CD4-positive, alpha-beta T cell treated with Interleukin-6 at 100 ng/mL for 8 hours (primary cell): ENCODE measurements at places on chromosomes 16 and 17.
A peak's percentile ranks its signal among the peaks of the same experiment; 100 is the strongest.

DNA sequence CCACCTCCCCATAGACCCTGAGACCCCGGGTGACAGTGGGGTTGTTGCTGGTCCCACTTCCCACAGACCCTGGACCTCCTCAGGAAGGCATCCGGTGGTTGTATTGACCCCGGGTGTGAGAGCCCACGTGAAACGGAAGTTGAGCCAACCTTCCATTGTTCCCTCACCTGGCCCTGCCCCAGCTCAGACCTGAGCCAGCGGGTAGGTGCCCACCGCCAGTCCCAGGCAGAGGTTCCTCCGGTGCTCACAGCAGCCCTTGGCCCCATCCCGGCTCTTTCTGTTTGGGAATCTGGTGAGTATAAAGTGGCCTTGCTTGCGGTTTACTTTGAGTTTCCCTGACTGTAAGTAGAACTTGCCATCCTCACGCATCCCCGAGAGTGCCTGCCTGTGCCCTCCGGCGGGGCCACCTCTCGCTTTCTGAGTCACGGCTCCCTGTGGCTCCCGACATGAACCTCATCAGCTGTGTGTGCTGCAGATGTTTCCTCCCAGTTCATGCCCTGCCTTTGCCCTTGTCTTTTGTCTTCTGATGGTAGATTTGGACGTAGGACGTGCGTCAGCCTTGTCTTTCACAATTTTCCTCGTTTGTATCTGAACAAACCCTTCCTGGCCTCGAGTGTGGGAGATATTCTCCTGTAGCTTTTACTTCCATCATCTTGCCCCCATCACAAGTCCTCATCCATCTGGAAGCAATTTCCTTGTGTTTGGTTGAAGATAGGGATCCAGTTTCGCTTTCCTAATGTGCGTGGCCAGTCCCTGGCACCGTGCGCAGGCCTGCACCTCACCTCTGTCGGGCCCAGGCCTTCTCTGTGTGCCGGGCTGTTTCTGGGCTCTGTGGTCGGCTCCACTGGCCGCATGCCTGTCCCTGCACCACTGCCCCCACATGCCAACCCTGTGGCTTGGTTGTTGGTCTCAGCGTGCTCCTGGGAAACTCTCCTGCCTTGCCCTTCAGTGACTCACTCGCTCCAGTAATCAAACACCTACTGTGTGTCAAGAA, 76.0 kb downstream of the METRNL start:
- no peak for DNase-seq

DNA sequence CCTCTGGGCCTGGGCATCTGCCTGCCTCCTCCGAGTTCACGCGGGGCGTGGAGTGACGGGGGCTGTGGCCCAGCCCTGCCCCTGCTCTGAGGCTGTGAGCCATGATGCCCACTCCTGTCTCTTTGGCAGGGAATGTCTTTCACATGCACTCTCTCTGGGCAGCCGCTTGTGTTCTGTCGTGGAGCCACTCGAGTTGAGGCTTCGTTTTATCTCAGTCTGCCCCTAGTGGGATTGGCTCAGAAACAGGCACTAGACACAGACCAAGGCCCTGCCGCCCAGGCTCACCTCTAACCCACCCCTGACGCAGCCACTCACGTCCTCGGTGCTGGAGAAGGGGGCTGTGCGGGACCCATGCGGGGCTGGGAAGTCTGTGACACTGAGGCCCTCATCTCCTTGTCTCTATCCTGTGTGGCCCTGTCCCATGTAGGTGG, 67.5 kb upstream of the KCTD5 start:
- no peak for DNase-seq

DNA sequence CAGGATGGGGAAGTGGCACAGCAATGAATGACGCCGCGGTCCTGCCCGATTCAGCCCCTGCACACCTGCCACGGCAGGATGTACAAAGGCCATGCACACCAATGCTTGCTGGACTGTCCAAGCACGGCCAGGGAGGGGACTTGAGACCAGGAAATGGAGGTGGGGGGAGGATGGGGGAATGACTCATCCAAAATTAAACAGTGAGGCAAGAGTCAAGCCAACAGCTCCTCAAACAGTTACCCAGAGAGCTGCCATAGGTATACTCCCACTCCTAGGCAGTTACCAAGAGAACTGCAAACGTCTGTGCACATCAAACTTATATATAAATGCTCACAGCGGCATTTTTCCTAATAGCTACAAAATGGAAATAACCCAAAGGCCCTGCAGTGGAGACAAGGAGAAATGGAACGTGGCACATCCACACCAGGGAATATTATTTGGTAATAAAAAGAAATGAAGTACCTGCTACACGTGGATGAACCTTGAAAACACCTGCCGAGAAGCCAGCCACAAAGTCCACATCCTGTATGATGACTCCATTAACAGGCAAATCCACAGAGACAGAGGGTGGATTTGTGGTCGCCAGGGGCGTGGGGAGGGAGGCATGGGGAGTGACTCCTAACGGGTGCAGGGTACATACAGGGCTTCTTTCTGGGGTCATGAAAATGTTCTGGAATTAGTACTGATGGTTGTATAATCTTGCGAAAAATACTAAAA, 54.1 kb downstream of the VAC14 start:
- no peak for DNase-seq

GRCh38 chr17:47956791-47957590, 692 bp downstream of the PRR15L start:
- DNase-seq, result no peak

DNA sequence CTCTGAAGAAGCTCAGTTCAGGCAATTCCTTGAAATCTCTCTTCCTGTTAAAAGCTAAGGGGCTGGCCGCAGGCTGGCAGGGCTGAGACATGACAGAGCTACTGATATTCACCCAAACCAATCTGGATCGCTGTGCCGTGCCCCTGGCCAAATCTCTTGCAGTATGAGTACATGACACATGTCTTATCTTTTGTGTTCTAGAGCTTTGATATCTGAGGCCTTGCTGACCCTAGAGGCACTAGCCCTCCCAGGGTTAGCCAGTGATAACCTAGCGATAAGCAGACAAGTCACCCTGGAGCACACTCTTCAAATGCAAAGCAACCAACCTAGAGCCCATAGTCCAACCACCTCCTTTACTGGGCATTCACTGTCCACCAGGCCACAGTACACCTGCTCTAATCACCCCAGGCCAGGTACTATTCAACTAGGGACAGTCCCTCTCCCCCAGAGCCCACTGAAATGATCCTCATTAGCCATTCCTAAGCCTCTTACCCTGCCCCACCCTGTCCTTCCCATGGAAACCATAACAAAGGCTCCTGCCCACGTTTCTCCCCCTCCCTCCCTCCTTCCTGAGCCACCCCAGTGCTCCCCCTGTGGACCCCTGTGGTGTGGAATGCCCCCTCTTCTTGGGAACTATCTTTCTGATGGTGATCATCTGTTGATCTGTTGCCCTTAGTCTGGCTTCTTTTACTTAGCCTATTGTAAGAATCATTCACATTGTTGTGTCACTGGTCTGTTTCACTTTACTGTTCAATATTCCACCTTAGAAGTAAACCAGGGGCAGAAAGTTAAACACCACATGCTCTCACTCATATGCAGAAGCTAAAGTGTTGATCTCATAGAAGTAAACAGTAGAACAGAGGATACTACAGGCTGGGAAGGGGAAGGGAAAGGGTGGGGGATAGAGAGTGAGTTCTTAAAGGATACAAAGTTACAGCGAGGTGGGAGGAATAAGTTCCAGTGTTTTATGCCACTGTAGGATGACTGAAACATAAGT, 52.5 kb downstream of the TEKT5 start:
- no peak for DNase-seq

GRCh38 chr17:82831818-82832200, 8.0 kb downstream of the ZNF750 start:
- DNase-seq, result no peak

GRCh38 chr16:715477-716199, 720 bp downstream of the METRN start:
- no peak for DNase-seq

DNA sequence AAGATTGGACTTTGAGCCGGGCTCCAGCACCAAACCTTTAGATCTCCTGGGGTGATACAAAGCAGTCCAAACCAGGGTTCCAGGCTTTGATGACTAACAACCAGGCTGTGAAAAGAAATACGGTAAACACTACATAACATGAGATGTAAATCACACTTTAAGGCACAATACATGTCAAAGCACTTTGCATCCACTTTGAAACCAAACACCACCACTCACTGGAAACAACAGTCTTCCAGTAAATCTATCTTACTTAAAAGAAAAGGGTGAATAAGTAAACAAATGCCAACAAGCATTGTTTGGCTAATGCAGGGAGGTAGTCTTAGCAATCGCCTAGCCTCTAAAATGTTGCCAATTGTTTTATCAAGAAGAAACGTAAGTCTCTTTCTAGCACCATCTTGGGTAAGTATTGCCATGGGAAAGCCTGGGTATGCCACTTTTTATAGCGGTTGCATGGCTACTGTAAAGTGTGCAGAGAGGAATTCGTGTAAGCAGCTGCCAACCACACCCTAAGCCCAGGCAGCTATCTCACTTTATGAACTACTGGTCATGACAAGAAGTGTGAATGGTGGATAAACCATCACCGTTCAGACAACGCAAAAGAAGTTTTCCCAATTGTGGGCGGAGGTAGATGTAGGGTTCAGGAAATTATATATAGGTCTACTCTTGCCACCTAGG, 267.4 kb upstream of the PSMD7 start:
- no peak for DNase-seq

GRCh38 chr16:89423681-89424260, 66.6 kb downstream of the ANKRD11 start:
- DNase-seq, result no peak

DNA sequence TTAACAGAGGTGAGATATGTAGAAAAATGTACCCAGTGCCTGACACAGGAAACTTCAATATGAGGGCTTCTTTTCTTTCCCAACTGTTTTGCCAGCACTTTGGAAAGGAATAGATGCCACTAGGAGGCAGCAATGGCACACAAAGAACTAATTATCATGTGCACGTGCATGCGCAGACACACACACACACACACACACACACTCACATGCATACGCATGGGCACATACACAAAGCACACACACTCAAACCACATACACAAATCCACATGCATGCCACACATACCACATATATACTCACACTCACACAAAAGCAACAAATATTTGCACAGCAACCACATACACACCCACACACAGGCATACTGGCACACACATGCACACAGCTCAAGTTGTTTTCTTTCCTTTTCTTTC, 8.8 kb upstream of the CEP112 start:
- DNase-seq, result peak; percentile 60

DNA sequence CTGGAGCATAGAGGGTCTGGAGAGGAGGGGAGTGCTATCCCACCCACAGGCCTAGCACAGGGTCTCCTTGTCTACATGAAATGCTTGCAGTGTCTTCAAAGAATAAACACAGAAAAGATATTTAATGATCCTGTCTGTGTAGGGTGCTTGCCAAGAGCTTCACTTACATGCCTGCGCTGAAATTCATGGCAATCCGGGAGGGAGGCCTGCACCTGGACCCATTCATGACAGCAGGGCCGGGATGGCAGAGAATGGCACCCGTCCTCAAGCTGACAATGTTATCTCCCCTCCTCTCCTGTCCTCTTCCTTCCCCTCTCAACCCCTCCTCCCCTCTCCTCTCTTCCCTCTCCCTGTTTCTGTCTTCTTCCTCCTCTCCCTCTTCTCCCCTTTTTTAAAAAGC, 2.1 kb downstream of the ADGRG3 start:
- DNase-seq, result no peak

- no peak for DNase-seq
These were observed 34.2 kb downstream of the CRLF3 start for GRCh38 chr17:30790279-30790678.

- no peak for DNase-seq
These were observed 9.6 kb downstream of the C17orf113 start for GRCh38 chr17:42040818-42041217.

GRCh38 chr17:38605411-38605840, 326 bp downstream of the SRCIN1 start:
- no peak for DNase-seq

DNA sequence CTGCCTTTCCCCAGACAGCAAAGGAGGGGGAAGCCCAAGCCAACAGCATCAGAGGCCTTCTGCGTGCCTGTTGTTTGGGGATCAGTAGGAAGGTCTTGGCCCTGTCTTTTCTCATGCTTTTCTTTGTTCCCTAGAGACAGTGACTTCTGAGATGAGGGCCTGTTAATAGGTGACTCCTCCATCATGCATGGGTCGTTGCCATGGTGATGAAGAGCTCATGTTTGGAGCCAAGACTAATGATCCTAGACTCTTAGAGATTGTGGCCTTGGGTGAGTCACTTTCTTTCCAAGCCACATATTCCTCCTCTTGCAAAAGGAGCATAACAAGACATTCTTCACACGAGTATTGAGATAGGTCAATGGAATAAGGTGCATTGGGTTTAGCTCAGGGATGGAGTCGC, 201.1 kb upstream of the ASIC2 start:
- DNase-seq, result no peak

DNA sequence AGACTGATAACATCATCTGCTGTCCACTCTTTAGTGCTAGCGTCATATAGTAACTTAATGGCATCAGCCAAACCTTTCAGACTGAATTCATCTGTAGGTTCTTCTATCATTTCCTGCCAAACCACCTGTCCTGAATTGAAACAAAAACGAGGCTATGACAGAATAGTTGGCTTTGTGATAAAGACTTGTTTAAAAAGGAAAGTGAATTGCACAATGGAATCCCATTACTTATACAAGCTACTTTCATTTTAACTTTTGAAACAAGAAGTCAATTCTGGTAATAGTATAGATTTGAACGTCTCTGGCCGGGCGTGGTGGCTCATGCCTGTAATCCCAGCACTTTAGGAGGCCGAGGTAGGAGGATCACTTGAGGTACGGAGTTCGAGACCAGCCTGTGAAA, 18.2 kb downstream of the LASP1NB start:
- no peak for DNase-seq

- DNase-seq, result peak; percentile 60
These were observed 11.0 kb downstream of the CSF3 start for GRCh38 chr17:40025991-40026815.

DNA sequence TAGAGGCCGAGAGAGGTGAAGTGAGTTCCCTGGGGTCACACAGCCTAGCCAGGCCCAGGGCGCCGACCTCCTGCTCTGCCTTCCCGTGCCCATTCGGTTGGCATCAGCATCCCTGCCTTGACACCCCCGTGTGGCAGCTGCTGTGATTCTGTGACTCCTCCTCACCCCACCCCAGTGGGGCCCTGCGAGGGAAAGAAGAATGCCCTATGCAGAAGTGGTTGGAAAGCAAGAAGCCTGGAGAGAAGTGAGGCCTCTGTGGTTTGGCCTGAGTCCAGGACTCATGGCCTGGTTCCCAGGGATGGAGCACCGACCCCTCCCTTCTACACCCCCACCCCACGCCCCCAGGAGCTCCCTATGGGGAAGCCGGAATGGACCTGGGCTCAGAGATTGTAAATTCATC, 296.2 kb downstream of the SEC14L1 start:
- DNase-seq, result no peak

DNA sequence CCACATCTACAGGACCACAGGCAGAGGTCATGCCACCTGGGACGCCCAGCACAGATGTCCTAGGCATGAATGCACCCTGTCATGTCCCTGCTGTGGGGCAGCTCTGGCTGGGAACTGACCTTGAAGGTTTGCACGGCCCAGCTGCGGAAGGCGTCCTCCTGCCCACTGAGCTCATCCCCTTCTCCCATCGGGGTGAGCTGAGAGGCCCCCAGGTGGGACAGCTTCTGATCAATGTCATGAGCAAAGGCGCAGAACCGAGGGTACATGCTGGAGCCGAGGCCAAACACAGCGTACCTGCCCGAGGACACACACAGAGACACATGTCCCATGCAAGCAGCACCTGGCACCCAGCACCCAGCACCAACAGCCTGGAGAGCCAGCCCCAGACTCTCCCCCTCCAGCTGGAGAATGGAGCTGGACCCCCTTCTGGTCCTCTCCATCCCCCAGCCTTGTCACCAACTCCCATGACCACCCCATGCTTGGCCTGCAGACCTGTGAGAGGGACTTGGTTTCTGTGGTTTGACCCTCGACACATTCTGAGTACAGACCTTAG, 31.4 kb downstream of the NOS2 start:
- no peak for DNase-seq

- no peak for DNase-seq
These were observed 13.6 kb downstream of the GNA13 start for GRCh38 chr17:65042946-65043345.
